ENCODE measurements at places on chromosomes 12 and 14. TPM values are rescaled to one million over a fixed set of nuclear protein-coding genes. Genes with fewer than 3 reads are reported as not detected.

DNA sequence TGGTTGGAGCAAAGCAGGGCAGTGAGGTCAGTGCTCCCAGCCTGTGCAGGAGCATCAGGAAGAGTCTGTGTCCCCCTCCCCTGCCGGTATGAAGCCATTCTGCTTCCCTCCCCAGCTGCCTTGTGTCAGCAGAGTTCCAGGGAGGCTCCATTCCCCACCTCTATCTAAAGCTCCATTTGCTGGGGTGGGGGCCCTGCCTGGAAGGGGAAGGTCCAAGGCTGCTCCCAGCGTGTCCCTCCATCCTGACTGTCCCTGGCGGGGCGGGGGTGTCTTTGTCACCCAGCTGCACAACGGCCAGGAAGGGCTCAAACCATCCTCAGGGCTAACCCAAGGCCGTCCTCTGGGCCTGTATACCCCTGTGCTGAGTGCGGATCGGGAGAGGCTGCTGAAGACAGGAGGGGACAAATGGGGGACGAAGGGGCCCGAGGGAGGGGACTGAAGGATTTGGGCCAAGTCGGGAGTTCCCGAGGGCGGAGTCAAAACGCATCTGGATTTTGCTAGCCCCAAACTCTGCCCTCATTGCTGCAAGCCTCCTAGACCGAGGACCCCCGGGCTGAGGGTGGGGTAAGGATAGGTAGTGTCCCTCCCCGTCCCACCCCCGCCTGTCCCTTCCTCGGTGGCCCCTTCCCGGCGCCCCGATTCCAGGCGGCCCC, 748 bp upstream of the ACVRL1 start:
- H3K27ac ChIP-seq, result no peak overlapping the region
- no peak overlapping the region for H3K4me3 ChIP-seq
- no peaks in the 10 kb centered on the region for H3K27me3 ChIP-seq
- H3K4me1 ChIP-seq, result no peaks in the 10 kb centered on the region
- H3K36me3 ChIP-seq, result no peaks in the 10 kb centered on the region

DNA sequence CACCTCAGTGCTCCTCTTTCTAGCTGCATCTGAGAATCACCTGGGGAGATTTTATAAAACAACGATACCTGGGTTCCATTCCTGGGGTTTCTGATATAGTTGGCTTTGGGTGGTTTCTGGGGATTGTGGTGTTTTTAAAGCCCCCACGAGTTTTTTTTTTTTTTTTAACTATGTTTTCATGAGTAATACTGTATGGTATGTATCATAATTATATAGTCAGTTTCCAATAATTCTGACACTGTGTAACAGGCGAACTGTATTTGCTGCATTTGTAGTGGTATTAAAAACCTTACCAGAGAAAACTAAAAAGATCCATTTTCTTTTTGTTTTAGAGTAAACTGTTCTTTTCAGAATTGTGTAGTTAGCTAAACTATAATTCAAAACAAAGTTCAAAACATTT, 84.9 kb downstream of the SRGAP1 start:
- no peak for DNase-seq
- peaks cover 23% of the 10 kb centered on the region for H3K4me1 ChIP-seq
- no peaks in the 10 kb centered on the region for H3K27me3 ChIP-seq
- 0 out of 2 replicates have a peak, but pooled peaks cover 3% of the 10 kb centered on the region for H3K36me3 ChIP-seq
- H3K27ac ChIP-seq, result no peak overlapping the region

DNA sequence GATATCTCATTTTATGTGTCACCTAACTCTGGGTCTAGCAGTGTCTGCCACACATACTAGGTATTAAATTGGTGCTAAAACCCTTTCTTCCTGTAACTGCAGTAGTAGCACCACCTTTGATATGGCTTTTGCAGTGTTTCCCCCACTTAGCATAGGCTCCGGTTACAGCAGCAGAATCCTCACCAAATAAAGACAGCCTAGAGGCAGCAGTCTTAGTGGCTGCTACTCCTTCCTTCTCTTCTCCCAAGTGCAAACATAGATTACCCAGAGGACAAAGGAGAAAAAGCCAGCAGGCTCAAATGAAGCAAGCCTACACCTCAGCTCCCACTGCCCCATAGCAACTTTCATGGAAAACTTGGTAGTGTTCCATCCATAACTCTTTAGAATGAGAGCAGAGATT, 30.1 kb upstream of the ABCC9 start:
- no peaks in the 10 kb centered on the region for H3K4me1 ChIP-seq
- H3K36me3 ChIP-seq, result no peaks in the 10 kb centered on the region
- no peak overlapping the region for H3K4me3 ChIP-seq
- H3K27me3 ChIP-seq, result no peaks in the 10 kb centered on the region

DNA sequence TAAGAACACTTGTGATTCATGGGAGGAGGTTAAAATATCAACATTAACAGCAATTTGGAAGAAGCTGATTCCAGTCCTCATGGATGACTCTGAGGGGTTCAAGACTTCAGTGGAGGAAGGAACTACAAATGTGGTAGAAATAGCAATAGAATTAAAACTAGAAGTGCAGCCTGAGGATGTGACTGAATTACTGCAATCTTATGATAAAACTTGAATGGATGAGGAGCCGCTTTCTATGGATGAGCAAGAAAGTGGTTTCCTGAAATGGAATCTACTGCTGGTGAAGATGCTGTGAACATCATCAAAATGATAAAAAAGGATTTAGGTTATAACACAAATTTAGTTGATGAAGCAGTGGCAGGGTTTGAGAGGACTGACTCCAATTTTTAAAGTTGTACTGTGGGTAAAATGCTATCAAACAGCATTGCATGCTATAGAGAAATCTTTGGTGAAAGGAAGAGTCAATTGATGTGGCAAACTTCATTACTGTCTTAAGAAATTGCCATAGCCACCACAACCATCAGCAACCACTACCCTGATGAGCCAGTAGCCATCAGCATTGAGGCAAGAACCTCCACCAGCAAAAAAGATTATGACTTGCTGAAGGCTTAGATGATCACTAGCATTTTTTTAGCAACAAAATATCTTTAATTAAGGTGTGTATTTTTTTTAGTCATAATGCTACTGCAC, 25.9 kb upstream of the MTERF2 start:
- no peaks in the 10 kb centered on the region for H3K27me3 ChIP-seq
- H3K4me3 ChIP-seq, result no peak overlapping the region
- H3K36me3 ChIP-seq, result no peaks in the 10 kb centered on the region
- DNase-seq, result no peak
- H3K27ac ChIP-seq, result no peak overlapping the region
- no peaks in the 10 kb centered on the region for H3K4me1 ChIP-seq

- no peak overlapping the region for H3K27ac ChIP-seq
- DNase-seq, result no peak
- peaks cover 20% of the 10 kb centered on the region for H3K4me1 ChIP-seq
- no peaks in the 10 kb centered on the region for H3K27me3 ChIP-seq
Observed at GRCh38 chr12:104520242-104520900, 63.6 kb downstream of the CHST11 start.

GRCh38 chr12:65106948-65107347, 14.2 kb downstream of the WIF1 start:
- no peak overlapping the region for H3K4me3 ChIP-seq
- no peaks in the 10 kb centered on the region for H3K27me3 ChIP-seq
- H3K36me3 ChIP-seq, result no peaks in the 10 kb centered on the region
- H3K27ac ChIP-seq, result no peak overlapping the region

DNA sequence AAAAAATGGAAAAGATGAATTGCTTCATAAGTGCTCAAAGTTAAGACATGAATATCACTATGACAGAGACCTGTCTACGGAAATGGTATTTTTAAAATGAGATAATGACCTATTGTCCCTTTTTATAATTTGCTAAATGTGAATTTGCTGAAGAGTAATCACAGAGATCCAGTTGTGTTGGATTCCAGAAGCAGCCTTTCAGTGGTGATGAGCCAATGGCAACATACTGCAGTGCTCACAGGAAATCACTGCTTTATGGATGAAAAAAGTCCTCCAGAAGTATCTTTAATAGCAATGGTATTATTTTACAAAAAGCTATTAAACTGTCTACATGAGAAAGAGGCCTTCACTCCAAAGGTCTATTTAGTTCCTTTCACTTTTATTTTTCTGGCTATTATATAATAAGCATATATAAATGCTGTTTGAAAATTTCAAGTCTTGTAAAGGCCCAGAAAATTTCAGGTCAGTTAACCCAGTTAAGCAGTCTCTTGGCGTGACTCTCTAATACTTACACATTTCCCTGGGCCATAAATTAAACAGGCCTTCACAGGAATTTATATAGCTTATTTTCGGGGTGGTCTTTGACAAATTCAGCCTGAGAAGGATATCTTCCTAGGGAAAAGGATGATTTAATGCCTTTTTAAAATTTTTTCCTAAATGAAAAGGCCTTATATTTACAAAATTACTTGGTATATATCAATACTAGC, 55.4 kb downstream of the KCNJ8 start:
- H3K27ac ChIP-seq, result no peak overlapping the region
- H3K27me3 ChIP-seq, result no peaks in the 10 kb centered on the region
- H3K4me1 ChIP-seq, result no peaks in the 10 kb centered on the region
- no peak for DNase-seq
- H3K4me3 ChIP-seq, result no peak overlapping the region
- no peaks in the 10 kb centered on the region for H3K36me3 ChIP-seq

GRCh38 chr12:57250541-57250940, 446 bp downstream of the STAC3 start:
- DNase-seq, result no peak
- H3K27ac ChIP-seq, result no peak overlapping the region
- no peaks in the 10 kb centered on the region for H3K4me1 ChIP-seq

GRCh38 chr12:88935856-88936255, 355.6 kb upstream of the KITLG start:
- no peak overlapping the region for H3K27ac ChIP-seq
- H3K4me3 ChIP-seq, result no peak overlapping the region
- no peaks in the 10 kb centered on the region for H3K27me3 ChIP-seq
- DNase-seq, result no peak
- peaks cover 23% of the 10 kb centered on the region for H3K4me1 ChIP-seq

- H3K27me3 ChIP-seq, result no peaks in the 10 kb centered on the region
- no peak overlapping the region for H3K27ac ChIP-seq
- H3K4me3 ChIP-seq, result no peak overlapping the region
- no peaks in the 10 kb centered on the region for H3K36me3 ChIP-seq
- H3K4me1 ChIP-seq, result peaks cover 28% of the 10 kb centered on the region
- no peak for DNase-seq
Observed at GRCh38 chr12:16325426-16325825, 22.0 kb upstream of the MGST1 start.

- no peak overlapping the region for H3K4me3 ChIP-seq
- H3K27me3 ChIP-seq, result no peaks in the 10 kb centered on the region
- no peaks in the 10 kb centered on the region for H3K4me1 ChIP-seq
- no peak overlapping the region for H3K27ac ChIP-seq
Observed at GRCh38 chr12:45469902-45470301, 254.0 kb downstream of the ANO6 start.

DNA sequence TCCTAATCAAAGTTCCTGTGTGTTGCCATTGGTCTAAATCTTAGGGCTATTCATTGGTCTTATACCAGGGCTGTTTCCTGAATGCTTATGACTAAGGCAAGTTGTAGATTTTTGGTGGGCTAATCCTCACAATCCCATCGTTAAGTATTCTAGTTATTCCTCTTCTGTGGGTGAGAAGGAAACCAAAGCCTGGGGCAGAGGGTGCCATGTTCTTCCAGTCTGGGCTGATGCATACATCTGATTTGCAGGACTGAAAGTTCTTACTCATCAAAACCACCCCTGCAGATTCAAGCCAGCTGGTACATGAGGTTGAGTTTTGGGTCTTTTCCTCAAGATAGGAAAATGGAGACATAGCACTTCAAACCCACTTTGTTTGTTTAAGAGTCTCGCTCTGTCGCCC, 25.7 kb downstream of the PPP1CC start:
- DNase-seq, result no peak
- no peaks in the 10 kb centered on the region for H3K4me1 ChIP-seq
- H3K4me3 ChIP-seq, result no peak overlapping the region
- H3K27ac ChIP-seq, result no peak overlapping the region

GRCh38 chr14:32497248-32497647, 168.2 kb downstream of the AKAP6 start:
- no peak overlapping the region for H3K4me3 ChIP-seq
- no peaks in the 10 kb centered on the region for H3K36me3 ChIP-seq
- H3K27ac ChIP-seq, result no peak overlapping the region
- no peak for DNase-seq

Gene ADSS1
- total RNA-seq, result 7.9 TPM

Gene MGP
- total RNA-seq, result 2.1 TPM

Gene PAPLN
- 0.35 TPM for total RNA-seq

Gene OR6C76
- not detected for total RNA-seq

Gene JAG2
- 57.1 TPM for total RNA-seq

Gene TROAP
- total RNA-seq, result 103 TPM
